ENCODE measurements at places on chromosomes 7 and 10.

GRCh38 chr7:27367179-27367932, 124.8 kb downstream of the EVX1 start:
- DNase-seq, result no peak

DNA sequence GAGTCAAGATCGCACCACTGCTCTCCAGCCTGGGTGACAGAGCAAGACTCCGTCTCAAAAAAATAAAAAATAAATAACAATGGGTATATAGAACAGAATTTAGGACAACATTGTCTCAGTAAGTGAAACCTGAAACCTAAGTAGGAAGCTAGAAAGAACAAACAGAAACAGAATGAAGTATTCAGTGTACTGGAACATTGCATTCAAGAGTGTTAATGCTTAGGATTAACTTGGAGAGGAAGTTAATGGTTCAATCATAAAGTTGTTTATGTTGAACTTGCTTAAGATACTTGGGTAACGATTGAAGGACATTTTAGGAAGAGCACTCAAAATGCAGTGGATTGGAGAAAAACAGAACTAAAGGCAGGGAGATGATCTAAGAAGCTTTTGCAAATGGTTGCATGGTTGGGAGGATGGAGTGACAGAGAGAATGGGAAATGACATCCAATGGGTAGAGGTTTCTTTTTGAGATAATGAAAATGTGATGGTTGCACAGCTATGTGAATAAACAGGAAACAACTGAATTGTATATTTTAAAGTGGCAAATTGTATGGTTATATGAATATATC, 233.7 kb downstream of the ADK start:
- no peak for DNase-seq

GRCh38 chr7:83870515-83870914, 221.6 kb upstream of the SEMA3E start:
- DNase-seq, result no peak

DNA sequence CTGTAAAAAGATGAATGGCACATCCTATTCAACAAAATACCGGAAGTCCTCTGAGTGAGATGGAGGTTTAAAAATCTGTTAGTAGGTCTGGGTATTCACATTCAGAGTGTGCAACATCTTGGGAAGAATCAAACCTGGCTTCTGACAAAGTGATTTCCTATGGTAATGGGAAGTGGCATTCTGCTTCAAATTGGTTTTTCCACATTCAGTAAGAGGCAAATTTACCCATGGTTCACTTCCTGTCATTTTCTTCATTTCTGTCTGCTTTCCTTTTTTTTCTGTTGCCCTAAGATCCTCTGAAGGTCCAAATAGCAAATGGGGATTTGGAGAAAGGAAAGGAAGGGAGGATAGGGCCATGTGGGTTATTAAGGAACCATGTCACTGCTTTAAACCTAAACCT, 218.3 kb downstream of the DOCK4 start:
- DNase-seq, result no peak

DNA sequence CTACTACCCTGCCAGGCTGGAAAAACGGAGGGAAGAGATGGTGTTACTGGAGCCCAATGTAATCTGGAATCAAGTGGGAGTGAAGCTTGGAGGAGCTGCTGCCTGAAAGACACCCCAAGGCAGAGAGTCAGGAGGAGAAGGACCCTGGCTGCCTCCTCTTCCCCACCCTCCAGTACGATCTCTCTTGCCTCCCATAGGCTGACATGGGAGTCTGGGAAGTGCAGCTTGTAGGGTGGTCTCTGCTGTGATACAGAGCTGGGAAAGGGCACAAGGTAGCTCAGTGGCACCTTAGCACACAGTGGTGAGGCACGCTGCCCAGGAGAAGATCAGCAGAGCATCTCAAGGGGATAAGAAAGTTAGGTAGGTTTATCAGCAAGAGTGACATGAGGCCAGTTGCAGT, 35.9 kb downstream of the EMX2 start:
- no peak for DNase-seq

GRCh38 chr7:27152816-27153442, 546 bp upstream of the HOXA3 start:
- peak; percentile 43 for DNase-seq

DNA sequence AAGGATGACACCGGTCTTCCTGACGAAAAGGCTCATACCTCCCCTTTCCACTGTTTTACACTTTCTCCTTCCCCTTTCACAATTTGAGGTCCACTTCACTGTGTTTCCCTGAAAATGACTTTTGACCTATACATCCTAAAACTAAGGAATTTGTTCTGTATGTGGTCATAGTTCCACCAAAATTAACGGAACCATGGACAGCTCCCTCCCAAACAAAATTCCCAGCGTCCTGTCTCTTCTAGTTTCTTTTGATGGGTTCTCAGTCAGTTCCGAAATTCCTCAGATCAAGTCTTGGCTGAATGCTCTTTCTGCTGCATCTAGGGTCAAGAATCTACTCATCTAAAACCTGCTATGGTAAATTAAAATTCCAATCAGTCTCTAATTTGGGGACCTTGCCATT, 1191.9 kb downstream of the CNTNAP2 start:
- no peak for DNase-seq

- no peak for DNase-seq
Observed at GRCh38 chr10:125112697-125113494, 47.5 kb downstream of the CTBP2 start.

GRCh38 chr7:148939128-148939755, 55.2 kb upstream of the EZH2 start:
- DNase-seq, result no peak

- DNase-seq, result no peak
Observed at GRCh38 chr10:119801998-119802538, 70.6 kb downstream of the MCMBP start.

DNA sequence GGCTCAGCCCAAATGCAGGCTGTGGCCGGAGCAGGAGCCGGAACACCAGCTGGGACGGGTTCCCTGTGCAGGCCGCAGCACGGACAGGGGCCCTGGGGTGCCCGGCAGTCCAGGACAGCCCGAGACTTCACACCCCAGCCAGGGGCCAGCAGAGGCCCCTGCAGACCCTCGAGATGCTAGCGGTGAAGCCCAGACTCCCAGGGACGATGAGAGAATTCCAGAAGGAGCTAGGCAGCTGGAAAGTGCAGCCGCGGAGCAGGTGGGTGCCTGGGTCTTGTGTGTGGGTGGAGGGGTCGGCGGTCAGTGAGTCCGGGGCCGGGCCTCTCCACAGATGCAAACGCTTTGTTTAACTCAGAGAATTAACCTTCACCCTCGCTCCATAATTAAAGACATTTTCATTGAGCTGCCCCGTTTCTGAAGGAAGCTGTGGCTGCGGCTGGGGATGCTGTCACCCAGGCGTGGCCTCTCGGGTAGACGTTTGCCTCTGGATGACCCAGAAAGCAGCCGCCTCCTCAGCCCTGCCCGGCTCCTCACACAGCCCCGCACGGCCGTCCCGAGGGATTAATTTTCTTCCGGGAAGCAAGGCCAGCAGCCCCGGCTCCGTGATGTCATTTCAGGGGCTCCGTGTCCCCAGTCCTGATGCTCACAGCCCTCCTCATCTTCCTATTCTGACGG, 26.5 kb downstream of the KNDC1 start:
- DNase-seq, result no peak

- no peak for DNase-seq
Observed at GRCh38 chr7:157158400-157158799, 19.7 kb downstream of the UBE3C start.

DNA sequence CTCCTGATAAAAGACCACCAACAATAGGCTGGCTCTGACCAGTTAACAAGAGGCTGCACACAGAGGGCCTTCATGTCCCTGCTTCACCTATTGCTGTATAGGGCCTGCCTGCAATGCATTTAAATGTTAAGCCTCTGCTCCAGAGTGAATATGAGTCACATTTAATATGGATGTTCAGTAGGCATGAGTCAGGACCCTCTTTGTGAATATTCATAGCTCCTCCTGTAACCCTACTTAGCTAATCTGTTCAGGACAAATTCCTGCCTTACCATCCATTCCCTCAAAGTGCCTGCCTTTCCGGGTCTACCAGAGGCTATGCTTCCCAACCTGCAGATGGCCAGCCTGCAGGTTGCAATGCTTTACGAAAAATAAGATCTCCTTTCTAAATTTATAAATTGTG, 32.5 kb downstream of the ARHGAP22 start:
- no peak for DNase-seq

DNA sequence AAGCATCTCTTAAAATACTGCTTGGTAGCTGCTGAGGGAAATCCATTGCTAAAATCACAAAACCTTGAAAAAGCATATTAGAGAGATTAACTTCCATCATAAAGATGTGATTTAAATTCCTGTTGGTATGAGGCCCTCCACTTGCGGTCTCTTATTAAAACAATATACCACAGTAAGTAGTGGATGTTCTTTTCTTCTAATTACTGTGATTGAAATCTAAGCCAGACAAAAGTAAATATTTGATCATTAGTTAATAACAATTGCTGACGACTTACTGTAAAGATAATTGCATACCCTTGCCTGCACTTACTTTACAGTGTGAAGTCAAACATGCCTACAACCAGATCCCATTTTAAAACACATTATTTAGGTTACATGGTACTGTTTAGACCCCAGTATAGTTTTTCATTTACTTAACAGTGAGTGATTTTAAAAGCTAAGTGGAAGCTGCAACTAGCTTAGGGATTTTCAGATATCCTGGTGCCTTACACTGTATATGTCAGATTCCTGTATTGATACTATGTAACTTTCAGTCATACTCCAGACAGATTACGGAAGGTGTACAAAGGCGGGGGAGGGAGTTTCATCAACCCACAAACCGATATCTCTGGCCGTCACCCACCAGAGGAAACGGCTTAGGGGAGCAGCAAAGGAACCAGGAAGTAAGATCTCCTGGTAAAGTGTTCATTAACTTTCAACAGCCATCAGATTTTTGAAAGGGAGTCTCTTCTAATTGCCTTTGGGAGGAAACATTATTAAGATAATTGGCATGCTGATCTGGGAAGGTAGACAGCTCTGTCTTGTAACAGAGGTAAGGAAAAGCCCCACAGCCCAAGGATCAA, 986 bp downstream of the NRP1 start:
- no peak for DNase-seq
